ENCODE measurements at places on chromosomes 13 and 19.

GRCh38 chr13:59946944-59947343 is 216.8 kb downstream of the DIAPH3 start:
- DNase-seq: no peak

GRCh38 chr13:45473627-45474026 is 8.9 kb downstream of the COG3 start:
- DNase-seq: no peak

DNA sequence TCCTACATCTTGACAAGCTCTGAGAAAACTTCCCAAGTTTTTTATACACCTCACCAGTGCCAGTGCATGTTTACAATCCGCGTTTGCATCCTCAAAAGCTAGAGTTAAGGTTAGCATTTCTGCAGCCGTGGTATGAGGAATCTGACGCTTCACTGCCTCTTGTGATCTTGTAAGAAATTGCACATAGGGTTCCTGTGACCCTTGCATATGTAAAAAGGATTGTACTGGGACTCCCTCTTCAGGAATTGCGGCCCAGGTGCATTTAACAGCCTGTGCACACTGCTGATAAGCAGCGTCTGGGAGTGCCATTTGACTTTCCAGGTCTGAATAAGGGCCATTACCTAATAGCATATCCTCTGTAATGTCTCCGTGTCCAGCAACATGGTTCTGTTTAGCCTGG is 15.3 kb downstream of the FPR3 start:
- no peak for DNase-seq

GRCh38 chr19:33928458-33928950 is 131.8 kb downstream of the KCTD15 start:
- DNase-seq: no peak

DNA sequence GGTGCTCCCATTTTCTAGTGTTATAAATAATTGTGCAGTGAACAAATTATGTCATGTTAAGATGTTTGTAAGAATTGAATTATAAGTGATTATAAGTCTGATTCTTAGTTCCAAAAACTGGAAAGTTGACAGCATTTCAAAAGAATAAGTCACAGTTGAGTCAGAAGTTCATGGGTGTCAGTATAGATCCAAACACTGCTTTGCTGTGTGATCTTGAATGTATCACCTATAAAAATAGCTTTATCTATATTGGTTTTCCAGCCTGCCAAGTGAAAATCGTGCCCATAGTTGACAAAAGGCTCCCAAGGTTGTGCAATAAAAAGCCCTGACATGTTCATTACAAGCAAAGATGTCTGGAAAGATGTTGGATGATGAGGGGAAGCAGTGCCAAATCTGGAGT is 336.0 kb downstream of the MTUS2 start:
- no peak for DNase-seq

- peak; percentile 48 for DNase-seq
Observed at GRCh38 chr13:105925496-105925895, 610.0 kb downstream of the EFNB2 start.

DNA sequence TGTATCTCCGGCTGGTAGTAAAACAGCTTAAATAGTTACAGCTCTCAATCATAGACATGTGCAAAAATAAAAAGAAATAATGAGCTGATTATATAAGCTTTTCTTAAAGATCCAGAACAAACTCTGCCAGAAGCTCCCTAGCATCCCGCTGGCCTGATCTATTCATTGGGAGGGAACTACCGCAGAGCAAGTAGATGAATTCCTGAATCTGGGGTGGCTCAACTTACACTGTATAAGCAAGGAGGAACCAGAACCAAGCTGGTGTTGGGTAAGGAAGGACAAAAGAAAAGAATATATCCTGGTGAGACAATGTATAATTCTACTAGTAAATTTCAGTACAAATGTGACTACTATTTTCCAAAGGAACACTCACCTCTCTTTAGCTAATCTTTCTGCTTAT is 1122.2 kb downstream of the OLFM4 start:
- DNase-seq: no peak

- DNase-seq: no peak
Observed at GRCh38 chr19:18141031-18141430, 11.9 kb upstream of the PIK3R2 start.

DNA sequence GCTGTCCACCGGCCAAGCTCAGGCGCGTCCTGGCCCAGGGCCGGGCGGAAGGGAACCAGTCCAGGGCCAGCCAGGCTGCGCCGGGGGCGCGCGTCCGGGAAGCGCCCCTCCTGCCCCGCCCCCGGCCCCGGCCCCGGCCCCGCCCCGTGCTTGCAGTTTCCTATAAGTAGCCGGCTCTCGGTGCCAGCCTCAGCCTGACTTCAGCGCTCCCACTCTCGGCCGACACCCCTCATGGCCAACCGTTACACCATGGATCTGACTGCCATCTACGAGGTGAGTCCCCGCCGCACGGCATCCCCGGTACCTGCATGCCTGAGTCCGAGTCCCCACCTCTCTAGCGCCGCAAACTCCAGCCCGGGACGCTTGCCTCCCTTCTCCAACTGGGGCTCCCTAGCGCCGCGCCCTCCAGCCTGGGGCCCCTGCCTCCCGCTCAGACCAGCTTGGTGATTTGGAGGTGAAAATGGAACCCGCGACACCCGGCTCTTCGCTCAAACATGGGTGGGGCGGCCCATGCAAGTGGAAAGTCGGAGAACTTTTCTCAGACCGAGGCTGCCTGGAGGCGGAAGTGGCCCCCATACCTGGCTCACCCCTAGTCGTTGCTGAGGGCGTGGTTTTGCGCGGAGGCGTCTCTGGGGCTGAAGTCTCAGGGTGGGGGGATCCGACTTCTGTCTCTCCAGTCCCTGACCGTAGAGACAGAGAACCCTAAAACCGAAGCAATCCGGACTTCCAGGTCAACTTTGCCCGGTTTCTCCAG is at the start of gene ZFP36:
TSS of gene ZFP36 (plus strand) at position 192 of the 754 bp plus-strand sequence. CDS start at position 250, 58 bp downstream.
- peak; percentile 80 for DNase-seq

DNA sequence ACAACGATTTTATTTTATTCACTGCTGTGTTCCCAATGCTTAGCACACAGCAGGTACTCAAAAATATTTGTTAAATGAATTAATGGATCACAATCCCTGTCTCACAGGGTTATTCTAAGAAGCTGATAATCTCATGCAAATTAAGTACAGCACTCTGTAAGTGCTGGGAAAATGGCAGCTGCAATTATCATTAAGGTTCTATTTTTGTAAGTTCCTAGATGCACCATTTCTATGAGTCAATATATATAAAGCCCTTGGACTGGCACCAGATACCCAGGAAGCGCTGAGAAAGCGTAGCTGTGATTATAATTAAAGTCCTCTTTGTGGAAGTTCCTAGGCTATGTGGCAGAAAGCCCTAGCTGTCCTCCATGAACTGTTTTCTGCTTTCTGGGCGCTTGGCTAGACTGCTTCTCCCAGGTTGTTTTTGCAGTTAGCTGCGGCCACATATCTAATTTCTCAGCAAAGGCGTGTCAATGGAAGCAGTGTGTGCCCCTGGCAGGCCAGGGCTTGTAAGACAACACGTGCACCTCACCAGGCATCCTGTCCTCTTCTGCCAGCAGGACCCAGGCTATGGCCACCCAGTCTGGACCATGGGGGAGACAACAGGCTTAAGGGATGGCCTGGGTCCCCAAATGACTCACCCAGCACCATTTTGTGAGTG is 5.2 kb upstream of the SRRM5 start:
- no peak for DNase-seq

DNA sequence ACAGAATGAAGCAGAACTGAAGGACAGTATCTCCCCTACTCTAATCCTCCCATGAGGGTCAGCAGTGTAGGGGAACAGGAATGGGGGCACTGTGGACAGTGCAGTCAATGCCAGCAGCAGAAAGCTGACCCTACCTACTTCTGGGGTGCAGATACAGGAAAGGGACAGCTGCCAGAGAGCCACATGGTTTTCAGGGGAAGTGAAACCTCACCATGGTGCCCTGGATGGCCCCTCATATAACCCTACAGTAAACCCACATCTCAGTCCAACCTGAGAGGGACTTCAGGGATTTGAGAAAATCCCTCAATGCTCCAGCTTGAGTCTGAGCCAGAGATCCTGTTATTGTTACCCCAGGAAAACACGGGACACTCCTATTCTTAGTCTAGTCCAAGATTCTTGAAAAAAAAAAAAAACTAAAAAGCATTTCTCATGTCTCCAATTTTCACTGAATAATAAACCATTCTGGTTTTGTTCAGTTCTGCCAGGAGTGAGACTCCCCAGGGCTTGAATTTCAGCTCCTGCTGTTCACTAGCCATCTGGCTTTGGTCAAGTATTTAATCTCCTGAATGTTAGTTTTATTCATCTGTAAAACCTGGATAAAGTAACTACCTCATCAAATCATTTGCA is 511.6 kb upstream of the ARGLU1 start:
- DNase-seq: no peak

DNA sequence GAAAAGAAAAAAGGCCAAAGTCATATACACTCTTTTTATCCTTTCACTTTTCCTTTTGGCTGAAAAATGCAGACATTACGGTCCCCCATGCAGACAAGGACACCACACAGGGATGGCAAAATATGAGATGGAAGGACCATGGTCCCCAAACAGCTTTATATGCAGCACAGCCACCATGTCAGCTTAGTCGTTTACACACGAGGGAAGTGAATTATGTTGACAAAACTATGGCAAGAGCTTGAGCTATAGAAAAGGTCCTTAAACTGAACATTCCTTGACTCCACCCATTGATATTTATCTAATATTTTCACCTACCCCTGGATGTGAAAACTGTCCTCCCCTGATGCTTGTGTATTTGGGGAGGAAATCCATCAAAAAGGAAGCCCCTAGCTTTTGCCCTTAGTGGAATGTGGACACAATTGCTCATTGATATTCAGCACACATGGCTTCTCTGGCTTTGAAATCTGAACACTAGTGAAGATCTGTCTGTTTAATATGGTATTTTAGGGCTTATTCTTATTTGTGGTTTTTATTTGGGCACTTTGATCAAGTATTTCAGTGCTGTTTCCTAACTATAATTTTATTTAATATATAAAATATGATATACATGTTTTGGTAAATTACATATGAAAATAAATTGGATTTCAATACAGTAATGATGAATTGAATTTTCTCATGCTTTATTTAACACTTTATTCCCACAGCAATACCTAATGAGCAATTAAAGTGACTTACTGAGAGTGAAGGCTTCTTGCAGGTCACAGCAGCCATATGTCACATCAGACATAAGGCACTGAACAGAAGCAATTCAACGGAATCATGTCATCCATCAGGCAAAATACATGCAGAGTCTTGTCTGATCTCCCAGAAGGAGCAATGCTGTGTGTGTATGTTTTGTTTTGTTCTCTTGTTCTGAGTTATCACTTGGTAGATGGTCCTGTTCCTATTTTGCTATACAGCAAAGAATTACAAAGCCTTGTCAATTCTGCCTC is 6.8 kb upstream of the GTF2F2 start:
- no peak for DNase-seq

DNA sequence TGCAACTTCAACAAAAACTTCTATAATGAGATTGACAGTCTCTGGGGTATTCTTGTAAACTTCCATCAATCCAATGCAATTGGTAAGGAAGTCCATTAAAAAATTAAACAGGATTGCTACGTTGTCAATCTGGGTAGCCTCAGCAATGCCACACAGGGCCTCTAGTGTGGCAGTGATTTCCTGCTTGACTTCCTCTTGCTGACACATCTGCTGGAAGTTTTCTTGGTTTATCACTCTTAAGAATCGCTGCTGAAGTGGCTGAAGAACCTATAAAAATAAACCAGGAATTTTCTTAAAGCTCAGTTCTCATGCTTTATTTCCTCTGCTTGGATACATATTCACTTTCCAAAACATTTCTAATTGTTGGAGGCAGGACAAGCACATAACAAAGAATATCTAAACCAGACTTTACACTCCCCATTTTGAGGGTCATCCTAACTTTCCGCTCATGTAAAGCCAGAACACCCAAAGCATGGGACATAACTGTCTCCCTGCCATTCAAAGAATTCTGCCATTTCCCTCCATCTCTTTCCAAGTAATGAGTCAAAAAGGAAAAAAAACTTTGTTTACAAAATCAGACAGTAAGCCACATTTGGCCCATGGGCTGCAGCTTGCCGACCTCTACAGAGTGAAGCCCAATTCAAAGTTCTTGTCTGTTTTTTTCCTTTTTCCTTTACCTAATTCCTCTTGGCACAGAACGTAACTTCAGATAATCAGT is 23.2 kb upstream of the EEF1AKMT1 start:
- DNase-seq: no peak

- DNase-seq: no peak
Observed at GRCh38 chr13:45194081-45194939, 6.5 kb downstream of the KCTD4 start.

All from HL-60 (cell line).